ENCODE measurements at places on chromosomes 1 and 21. TPM values are rescaled to one million over a fixed set of nuclear protein-coding genes. Genes with fewer than 3 reads are reported as not detected.

Gene TRIM67
- total RNA-seq, result not detected

- H3K4me3 ChIP-seq, result no peak overlapping the region
- H3K4me1 ChIP-seq, result no peaks in the 10 kb centered on the region
- no peak for DNase-seq
These were observed 112.6 kb upstream of the B3GALT2 start for GRCh38 chr1:193299038-193299437.

- peaks cover 16% of the 10 kb centered on the region for H3K36me3 ChIP-seq
- no peak for DNase-seq
- H3K4me1 ChIP-seq, result no peaks in the 10 kb centered on the region
- H3K27me3 ChIP-seq, result no peaks in the 10 kb centered on the region
These were observed 65.4 kb downstream of the PATJ start for GRCh38 chr1:61807606-61808140.

Gene KRTAP13-2
- not detected for total RNA-seq

DNA sequence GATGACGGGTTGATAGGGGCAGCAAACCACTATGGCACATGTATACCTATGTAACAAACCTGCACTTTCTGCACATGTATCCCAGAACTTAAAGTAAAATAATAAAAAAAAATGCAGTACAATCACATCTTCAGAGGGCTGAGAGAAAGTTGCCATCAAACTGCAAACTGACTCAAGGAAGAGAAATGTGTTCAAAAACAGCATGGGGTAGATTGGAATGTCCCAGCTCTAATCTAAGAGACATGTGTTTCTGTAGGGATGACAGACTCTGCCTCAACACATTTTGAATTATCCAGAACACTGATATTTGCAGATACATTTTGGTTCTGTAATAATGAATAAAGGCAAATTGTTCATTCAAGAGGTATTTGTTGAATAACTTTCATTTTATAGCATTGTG is 171.2 kb upstream of the RUNX1 start:
- H3K27ac ChIP-seq, result no peak overlapping the region
- DNase-seq, result no peak
- H3K4me3 ChIP-seq, result no peak overlapping the region

Data from GM23338 (cell line).